ENCODE measurements at places on chromosomes 6 and 20.
A peak's percentile ranks its signal among the peaks of the same experiment; 100 is the strongest.

- no peak for DNase-seq
Measured at GRCh38 chr6:159301810-159302593, 132.8 kb downstream of the FNDC1 start.

- no peak for DNase-seq
Measured at GRCh38 chr20:32577657-32578056, 7.5 kb downstream of the NOL4L start.

DNA sequence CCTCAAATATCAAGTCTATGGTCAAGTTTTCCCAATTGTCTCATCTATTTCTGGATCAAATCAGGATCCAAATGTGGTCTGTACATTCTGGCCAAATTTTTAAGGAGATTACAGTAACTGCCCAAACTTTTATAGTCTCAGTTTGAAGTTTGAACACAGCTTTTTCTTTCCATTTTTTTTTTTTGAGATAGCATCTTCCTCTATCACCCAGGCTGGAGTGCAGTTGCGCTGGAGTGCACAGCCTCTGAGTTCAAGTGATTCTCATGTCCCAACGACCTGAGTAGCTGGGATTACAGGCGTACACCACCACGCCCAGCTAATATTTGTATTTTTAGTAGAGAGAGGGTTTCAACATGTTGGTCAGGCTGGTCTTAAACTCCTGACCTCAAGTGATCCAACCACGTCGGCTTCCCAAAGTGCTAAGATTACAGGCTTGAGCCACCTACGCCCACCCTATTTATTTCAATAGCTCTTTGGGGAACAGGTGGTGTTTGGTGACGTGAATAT, 84.9 kb upstream of the CARMIL1 start:
- DNase-seq, result no peak

DNA sequence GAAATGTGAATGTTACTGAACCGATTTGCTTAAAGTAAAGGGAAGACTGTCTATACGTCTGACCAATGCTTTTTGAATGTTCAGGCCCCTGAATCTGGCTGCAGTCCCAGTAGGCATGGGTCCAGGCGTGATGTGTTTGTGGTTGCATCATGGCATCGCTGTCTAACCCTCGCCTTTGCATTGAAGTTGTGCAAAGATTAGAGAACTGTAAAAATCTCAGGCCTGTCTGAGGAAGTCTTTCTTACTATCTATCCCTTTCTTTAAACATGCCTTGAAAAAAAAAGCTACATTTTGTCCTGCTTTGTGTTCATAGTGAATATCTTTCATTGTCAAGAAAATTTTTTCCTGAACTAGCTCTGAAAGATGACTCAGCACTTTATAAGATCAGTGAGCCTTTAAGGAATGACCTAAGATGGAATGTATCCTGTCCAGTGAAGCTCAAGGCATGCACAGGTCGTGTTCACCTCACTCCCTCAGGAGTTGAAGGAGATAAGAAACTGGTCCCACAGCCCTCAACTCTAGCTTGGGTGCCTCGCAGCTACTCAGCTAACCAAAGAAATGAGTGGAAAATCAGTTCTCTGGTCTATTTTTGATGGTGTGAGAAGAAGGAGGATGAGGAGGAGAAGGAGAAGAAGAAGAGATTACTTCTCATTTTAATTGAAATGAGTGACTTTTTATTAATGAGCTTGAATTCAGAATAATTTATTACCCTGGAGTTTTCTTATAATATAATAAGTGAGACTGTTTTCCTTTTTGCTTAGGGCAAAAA, 48.6 kb downstream of the TPD52L1 start:
- DNase-seq, result no peak

DNA sequence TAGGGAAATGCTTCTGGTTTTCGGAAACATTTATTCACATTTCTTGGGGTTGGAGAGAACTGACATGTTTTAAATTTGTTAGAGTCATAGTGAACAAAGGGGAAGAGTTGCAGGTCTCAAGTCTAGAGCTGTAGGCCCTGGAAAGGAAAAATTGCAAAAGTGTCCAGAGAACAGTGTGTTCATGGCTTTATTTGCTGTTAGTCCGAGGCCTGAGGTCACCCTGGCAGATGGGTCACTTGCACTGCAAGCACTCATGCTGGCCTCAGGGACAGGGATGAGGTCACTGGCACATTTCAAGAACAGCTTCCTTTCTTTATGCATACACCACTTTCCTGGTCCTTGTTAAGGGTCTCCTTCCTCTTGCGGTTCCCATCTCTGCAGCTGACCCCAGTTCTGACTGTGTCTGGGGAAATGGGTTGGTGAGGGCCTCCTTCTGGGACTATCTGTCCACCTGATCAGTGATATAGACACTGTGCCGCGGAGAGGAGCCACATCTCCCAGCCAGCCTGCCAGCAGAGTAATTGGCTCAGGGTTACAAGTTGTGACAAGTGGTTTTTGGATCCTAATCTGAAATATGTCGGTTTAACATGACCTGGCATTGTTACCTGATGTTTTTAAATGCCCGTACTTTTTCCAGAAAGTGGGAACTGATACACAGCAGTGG, 194.0 kb downstream of the EYA4 start:
- DNase-seq, result no peak

GRCh38 chr6:45619994-45620471, 242.3 kb upstream of the SUPT3H start:
- DNase-seq, result no peak

DNA sequence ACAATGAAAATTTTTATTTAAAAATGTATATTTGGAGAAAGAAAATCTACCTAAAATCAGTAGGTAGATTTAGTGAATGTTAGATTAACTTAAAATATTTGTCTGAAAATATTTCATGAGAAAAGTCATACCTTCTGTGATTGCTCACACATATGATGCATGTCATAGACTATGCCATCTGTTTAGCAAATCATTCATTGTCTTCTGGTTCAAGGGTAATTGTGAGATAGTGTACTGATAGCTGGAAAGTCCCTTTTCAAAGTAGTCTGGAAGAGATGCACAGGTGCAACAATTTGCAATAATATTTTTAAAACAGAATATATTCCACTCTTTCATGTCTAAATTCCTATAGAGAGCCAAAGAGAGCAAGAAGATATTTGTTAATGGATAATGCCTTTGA, 21.0 kb upstream of the RNF217 start:
- no peak for DNase-seq

DNA sequence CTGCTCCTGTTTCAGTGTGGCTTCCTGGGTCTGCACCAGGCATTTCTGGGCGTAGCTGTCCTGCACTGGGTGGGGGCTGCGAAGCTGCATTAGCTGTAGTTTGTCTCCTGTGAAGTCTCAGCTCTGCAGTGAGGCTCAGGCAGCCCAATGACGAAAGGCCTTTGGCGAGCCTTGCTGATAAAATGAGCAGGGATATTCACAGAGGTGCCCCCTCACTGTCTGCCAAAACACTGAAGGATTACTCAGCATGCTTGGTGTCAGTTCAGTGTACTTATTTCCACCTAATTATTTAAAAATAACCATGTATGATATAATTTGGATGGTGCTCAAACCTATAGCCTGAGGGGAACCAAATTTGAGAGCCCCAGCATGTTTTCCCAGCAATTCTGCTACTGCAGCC, 73.5 kb downstream of the ECT2L start:
- no peak for DNase-seq

GRCh38 chr20:43456809-43457639, 672 bp upstream of the SRSF6 start:
- DNase-seq, result peak; percentile 69

DNA sequence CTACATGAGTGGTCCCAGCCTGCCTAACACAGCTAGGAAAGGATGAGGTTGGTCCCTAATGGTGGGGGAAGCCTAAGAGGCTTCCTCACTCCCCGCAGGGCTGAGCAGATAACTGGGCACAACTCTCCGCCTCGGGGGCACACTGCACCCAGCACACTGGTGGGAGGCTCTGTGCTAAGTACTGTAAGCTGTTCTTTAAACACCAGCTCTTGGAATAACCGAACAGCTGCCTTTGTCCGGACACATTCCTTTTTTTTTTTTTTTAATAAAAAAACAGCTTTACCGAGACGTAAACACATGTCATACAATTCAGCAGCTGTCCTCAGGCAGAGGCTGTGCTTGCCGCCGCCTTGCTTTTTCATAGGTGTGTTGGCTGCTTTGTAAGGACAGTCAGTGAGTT, 6.9 kb downstream of the PSMG4 start:
- no peak for DNase-seq

- no peak for DNase-seq
Measured at GRCh38 chr6:32529697-32530430, at the start of gene HLA-DRB5. TSS of gene HLA-DRB5 (minus strand) at chr6:32530287. CDS start at chr6:32530224, 63 bp downstream.

DNA sequence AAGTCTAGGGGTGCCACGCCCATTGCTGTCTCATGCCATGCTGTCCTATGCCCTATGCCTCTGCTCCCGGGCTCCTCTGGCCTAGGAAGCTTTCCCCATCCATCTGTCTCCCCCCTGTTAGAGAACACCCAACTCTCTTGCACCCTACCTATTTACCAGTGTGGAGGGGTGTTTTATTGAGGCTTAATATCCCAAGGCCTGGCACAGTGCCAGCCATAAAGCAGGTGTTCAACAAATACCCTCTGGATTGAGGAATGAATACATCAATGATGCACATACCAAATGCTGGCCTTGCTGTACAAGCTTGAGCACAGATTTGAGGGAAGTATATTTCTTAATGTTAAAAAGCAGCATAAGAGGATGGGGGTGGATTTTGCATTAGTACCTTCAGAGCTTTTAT, 38.3 kb downstream of the METTL24 start:
- DNase-seq, result no peak

GRCh38 chr6:150269857-150270223, 99.0 kb upstream of the IYD start:
- no peak for DNase-seq

DNA sequence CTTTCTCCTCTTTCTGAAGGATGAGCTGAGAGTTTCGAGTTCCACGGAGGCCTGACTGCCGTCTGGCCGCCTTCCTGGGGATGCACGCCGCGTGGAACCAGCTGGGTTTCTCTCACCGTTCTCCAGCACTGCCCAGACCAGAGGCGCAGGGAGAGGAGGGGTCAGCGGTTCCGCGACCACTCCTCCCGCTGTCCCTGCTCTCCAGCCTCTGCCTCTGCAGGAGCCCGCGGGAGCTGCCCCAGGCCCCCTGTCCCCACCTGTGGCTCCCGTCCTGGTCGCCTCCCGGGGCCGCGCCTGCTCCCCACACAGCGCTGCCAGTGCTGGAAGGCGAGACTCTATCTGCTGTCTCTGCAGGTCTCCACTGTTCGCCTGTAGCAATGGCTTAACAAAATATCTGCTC, 106.8 kb upstream of the AFDN start:
- no peak for DNase-seq

DNA sequence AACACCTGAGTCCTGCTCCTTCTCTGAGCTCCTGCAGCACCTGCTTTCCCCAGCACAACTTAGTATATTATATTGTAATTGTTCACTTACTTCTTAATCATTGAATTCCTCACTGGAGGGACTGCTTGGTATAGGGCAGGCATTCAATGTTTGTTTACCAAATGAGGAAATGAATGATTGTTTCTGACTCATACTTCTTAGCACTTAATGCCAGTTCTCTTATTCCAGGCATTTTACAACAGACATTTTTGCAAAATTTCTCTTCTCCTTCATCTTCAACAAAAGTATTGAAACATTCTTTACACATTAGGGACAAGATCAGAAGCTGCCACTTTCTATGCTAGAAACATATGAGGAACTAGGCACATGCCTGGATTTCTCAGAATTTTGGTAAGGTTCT, 119.4 kb downstream of the TBX18 start:
- DNase-seq, result no peak
